ENCODE measurements at places on chromosomes 7 and 10.
A peak's percentile ranks its signal among the peaks of the same experiment; 100 is the strongest.

GRCh38 chr10:13271552-13272163 lies 28.2 kb downstream of the PHYH start:
- peak; percentile 86 for DNase-seq

DNA sequence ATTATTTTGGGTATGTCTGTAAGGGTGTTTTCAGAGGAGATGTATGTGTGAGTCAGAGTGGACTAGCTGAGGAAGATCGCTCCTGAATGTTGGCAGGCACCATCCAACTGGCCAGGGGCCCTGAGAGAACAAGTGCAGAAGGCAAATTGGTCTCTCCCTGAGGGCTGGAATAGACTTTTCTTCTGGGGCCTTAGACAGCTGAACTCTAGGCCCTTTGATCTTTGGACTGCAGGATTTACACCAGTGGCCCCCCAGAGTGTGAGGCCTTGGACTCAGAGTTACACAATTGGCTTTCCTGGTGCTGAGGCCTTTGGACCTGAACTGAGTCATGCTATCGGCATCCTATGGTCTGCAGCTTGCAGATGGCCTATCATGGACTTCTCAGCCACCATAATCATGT lies 217.2 kb downstream of the REEP3 start:
- no peak for DNase-seq

GRCh38 chr7:128347647-128348097 lies 4.0 kb upstream of the RBM28 start:
- DNase-seq, result peak; percentile 77

DNA sequence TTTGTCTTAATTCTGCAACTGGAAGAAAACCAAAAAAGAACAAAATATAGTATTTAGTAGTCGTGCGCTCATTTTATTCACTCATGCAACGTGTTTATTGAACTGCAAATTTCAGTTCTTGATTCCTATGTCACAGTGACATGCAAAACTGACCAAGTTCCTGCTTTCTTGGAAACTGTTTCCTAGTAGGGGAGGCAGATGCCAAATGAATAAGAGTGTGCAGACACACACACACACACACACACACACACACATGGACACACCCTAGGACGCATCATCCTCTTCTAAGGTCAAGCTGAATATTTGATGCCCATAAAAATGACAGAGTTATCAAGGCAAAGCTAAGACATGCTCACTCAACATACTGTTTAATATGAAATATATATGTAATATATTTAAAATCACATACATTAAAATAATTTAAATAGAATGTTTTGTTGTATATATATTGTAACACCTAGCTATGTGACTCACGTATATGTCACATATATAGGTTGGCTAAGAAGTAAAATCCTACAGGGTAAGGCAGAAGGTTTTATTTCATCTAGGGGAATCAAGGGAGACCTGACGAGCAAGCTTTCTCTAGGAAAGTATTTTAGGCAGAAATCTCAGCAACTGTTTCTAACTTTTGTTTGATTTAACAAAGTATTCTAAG lies 79.6 kb downstream of the SVIL start:
- DNase-seq, result no peak

- DNase-seq, result no peak
Measured at GRCh38 chr10:83517456-83517855, 621.9 kb upstream of the GHITM start.

DNA sequence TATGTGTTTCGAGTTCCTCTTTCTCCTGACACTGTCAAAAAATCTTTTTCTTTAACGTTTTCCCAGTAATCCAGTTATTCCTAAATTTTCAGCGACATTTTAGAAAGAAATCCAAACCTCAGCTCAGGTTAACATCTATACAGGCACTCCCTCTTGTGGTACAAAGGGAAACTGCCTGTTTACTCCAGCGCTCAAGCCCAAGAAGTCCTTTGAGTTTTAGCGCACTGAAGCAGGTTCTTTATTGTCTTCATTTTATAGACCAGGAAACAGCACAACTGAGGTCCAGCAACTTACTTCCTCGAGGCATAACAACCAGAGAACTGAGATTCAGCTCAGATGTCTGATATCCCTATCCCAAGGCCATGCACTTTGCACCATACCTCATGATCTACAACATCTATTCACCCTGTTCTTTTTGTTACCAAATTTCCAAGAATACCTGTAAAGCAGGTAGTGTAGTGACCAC lies 287.2 kb upstream of the MKLN1 start:
- peak; percentile 85 for DNase-seq

- peak; percentile 90 for DNase-seq
Measured at GRCh38 chr7:23261843-23262452, 15.4 kb downstream of the GPNMB start.

DNA sequence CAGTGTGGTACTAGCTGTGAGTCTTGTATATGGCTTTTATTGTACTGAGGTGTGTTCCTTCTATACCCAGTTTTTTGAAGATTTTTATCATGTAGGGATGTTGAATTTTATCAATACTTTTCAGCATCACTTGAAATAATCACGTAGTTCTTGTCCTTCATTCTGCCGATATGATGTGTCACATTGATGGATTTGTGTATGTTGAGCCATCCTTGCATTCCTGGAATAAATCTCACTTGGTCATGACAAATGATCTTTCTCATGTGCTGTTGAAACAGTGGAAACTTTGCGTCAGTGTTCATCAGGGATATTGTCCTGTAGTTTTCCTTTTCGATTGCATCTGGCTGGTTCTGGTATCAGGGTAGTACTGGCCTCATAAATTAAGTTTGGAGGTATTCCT lies 7.1 kb upstream of the PRKAR1B start:
- no peak for DNase-seq
